ENCODE measurements at places on chromosomes 7 and 10. TPM values are rescaled to one million over a fixed set of nuclear protein-coding genes. Genes with fewer than 3 reads are reported as not detected.

The FFAR4 gene
- 0.31 TPM for total RNA-seq

The GIMAP7 gene
- total RNA-seq = 31.6 TPM

The ANXA8L1 gene
- total RNA-seq = 0.31 TPM

The ITPRID1 gene
- total RNA-seq = not detected

The ZNF425 gene
- total RNA-seq = 3.2 TPM

The NUTM2D gene
- 4.9 TPM for total RNA-seq

The KEL gene
- total RNA-seq = 2.3 TPM

The PLAU gene
- total RNA-seq = 15.6 TPM

The PTPRZ1 gene
- 8.8 TPM for total RNA-seq

Data from sciatic nerve (tissue), 2 donors.